Spinal cord (tissue), 10 donors: ENCODE measurements at places on chromosomes 5 and 9.

DNA sequence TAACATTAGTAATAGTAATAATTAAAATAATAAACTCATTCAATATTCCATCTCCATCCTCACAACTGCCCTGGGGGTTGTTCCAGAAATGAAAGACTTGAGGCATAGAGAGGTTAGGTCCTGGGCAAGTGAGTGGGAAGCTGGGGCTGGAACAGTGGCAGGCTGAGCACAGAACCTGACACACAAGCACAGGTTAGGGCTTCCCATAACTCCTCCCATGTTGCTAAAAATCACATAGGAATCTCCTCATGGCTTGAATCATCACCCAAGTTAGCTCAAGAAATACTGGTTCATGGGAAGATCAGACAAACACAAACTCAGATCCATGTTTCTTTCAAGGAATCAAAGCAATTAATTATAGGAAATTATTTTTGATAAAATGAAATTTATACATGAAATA, 487.7 kb downstream of the SEMA5A start:
- no peak for DNase-seq

GRCh38 chr5:139232147-139232724, 34.1 kb upstream of the SIL1 start:
- DNase-seq = no peak

DNA sequence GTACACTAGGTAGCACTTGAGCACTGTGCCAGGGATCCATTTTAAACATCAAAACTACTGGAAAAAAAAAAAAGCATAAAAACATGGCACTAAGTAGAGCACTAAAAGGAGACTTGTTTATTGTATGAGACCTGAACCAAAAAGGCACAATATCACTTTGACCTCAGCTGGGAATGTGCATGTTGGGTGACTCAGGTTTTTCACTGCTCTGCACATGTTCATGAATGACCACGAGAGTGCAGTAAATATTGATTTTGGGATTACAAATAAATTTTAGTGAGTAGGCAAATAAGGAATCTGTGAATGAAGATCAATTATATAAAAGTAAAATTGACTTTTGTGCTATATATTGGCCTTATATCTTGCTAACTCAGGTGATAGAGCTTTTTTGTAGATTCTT, 11.8 kb downstream of the RMI1 start:
- DNase-seq = no peak

DNA sequence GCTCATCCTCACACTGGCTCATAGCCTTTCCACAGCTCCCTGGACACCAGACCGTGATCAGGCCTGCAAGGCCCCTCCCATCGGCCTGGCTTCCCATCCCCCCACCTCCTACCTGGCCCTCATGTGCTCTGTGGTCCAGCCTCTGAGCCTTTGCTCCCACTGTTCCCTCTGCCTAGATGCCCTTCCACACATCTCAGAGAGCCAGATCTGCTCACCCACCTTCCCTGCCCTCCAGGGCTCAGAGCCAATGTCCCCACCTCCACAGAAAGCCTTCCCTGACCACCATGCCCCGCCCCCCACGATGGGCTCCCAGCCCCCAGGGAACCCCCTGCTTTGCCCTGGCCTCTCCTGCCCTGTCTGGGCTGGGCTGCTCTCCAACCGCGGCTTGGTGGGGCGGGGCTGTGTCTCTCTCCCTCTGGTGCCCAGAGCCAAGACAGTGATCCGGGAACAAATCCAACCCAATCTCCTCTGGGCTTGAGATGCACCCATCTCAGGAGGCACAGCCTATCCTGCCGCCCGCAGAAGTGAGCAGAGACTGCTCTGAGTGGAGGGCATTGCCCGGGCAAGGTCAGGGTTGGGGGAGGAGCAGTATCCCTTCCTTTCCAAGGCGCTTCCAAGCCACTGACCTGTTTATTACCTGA, 1.6 kb downstream of the NINJ1 start:
- no peak for DNase-seq

DNA sequence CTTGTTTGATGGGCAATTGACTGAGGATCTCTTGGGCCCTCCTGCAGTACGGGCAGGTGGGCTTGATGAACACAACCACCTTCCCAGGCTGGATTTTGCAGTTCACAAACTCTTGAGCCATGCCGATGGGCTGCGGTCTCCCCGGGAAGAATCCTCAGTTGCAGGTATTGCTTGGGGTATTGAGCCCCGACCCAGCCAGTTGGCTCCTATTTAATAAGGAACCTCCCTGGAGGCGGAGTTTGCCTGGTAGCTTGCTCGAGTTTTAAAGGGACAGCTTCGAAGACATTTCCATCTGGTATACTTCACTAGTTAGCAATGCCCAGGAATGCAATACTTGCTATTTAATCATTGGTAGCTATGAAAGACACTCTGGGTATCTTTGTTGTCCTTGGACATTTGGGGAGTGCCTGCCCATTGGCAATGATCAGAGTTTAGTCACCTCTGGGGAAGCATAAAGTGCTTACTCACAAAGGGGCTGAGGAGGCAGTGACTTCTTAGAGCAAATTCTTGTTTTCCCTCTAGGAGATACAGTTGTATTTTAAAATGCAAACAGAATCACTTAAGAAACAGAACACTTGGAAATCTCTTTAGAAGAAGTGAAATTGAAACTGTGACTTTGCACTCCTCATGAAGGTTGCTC, at the start of gene GLRX:
Gene GLRX (minus strand): TSS at position 185 of the 640 bp plus-strand sequence. CDS start 64 bp downstream, at position 121.
- DNase-seq = peak; percentile 68

GRCh38 chr5:108078345-108078744, 303.6 kb downstream of the FBXL17 start:
- DNase-seq = no peak

- DNase-seq = no peak
Observed at GRCh38 chr9:71767776-71768321, 464 bp downstream of the CEMIP2 start.

DNA sequence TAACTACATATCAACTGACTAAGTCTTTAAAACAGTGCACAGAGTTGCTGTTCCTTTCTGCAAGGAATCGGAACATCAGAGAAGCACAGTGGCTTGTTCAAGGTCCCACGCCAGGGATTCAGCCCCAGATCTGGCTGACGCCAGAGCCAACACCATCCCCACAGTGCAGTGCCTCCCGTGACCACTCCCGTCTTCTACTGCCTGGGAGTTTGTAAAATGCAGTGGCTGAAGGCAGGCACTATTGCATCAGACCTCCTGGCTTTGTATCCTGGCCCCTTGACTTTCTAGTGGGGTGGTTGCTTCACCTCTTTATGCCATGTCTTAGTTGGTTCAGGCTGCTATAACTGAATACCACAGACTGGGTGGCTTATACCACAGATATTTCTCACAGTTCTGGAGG, 131.0 kb downstream of the NSG2 start:
- DNase-seq = no peak

- DNase-seq = peak; percentile 70
Observed at GRCh38 chr9:38362852-38363588, 29.5 kb upstream of the ALDH1B1 start.

GRCh38 chr5:154193701-154194121, 3.2 kb downstream of the GALNT10 start:
- DNase-seq = no peak

DNA sequence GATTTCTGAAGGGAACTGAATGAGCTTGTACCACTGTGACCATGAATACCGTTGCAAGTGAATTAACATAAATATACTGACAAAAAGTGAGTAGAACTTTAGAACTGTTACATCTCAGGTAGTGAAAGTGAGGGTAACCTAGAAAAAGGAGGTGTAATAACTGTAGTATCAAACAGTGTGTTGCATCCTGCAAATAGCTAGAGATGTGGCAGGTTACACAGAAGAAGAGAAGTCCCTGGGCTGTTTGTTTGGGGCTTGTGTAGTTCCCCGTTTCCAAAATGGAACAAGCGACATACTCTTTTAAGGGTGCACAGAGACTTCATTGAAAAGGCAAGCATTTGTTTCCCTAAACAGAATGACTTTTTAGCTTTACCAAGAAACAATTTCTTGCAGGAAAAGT, 214.8 kb downstream of the NR3C1 start:
- no peak for DNase-seq

DNA sequence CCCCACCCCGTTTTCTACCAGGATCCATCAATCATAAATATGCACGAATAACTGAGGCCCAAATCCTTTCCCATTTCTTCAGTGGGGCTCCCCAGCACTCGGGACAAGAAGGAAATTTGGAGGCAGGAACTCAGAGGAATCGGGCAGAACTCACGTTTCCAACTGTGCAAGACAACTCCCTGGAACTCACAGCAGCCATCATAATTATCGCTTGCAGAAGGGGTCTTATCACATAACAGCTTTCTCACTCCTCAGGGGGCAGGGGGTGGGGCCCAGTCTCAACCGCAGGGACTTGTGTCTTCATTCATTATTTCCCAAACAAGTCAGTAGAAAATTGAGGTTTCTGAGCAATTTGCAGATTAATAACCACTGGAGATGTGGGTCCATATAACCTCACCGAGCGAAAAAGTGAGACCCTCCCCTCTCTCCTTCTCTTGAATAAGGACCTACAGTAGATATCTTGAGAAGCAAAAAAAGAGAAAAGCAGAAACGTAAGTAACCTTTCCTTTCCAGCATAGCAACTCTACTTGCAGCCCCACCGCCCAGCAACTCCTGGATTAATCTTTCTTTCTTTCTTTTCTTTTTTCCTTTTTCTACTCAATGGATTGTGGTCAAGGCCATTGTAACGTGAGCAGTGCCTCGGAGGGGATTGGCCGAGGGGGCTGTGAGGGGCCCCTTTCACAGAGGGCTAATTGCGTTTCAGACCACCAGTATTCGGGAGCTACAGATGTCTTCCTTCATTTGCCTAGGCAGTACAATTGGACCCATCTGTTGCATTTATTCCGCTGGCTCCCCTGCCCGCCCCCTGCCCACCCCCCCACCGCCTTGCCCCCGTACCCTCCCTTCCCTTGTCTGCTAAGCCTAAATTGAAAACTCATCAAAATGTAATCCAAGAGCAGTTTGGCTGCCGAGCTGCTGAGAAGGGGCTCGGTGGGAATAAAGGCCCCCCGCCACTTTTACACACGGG, 24.7 kb upstream of the TIFAB start:
- peak; percentile 56 for DNase-seq

GRCh38 chr5:112419164-112419985, at the start of gene EPB41L4A:
Gene EPB41L4A, minus strand, starts transcription at chr5:112419277. Its CDS starts 238 bp downstream, at chr5:112419039.
- peak; percentile 20 for DNase-seq

DNA sequence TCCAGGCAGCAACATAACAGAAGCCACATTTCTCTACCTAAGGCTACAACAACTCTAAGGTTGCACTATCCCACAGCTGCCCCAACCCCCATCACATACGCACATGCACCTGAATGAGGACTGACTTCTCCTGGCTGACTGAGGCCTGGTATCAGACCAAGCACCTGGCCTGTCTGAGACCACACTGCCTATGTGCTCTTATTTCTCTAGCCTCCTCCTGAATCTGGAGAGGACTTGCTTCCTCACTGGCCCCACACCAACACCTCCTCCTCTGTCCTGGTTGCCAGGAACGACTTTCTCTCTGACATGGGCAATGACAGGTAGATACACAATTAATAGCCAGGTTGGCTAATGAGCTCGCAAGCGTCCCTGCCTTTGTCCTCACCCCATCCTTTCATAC, 14.9 kb upstream of the VDAC1 start:
- DNase-seq = no peak

- no peak for DNase-seq
Observed at GRCh38 chr9:74958587-74958986, 5.9 kb upstream of the C9orf40 start.

DNA sequence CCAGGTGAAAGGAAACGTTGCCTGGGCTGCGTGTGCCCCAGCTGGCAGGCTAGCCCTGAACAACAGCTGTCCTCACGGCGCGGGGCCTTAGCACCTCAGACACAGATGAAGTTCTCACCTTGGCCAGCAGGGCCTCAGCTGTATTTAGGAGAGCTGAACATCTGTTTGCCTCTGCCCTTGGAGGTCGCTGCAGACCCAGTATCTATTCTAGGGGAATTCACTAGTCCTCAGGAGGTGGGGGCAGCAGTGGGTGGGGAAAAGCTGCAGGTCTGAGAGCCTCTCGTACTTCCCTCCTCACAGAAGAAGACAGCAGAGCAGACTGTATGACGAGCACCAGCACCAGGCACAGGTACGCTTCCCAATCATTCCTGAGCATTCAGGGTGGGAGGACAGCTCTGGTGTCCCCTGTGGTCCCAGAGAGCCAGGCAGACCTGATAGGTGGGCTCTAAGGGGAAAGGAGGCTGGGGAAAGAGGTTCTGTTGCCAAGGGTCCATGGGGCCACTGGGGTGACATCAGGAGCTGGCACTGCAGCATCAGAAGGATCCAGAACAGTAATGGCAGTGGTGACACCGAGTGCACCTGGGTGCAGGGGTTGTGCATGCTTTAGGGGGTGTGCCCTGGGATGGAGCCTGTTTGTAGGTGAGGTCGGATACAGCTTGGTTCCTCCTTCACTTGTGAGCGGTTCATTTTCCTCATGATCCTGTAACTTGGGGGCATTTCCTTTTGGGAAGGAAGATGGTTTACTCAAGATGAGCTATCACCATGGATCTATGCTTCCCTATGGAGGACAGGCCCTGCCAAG, 13.8 kb downstream of the CD74 start:
- DNase-seq = no peak
